ENCODE measurements at places on chromosomes 1 and 21.
A peak's percentile ranks its signal among the peaks of the same experiment; 100 is the strongest.

DNA sequence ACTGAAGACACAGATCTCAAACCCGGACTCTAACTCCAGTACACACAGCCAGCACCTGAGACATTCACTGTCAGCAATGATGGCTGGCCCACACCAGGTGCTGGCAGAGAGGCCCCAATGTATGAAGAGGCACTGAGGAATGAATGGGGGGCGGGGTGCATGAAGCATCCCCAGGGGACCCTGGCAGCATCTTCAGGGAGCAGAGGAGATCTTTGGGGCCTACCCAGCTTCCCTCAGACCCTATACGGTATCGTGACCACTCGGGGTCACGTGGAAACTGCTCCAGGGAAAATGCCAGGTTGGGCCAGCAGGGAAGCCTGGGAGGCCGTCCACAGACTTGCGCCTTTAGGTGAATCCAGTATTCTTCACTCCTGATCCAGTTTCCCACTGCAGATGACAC lies 84.3 kb downstream of the NPHP4 start:
- no peak for DNase-seq

GRCh38 chr1:237005674-237006073 lies 1.4 kb upstream of the MT1HL1 start:
- DNase-seq, result no peak

DNA sequence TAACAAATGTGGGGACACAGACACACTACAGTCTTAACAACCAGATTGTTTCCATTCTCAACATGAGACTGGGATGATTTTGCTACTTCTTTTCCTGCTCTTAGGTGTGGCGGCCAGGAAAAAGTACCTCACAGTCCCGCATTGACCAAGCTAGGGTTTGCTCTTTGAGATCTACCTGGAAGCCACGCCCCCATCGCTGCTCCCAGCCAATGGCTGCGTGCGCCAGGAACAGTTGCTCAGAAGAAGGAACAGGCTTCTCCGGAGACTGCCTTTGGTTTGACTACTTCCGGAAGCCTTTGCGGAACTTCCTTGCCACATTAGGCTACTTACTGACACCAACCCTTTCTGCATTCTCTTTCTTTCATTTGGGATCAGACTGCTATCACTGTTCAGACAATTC lies 44.2 kb upstream of the PLD5 start:
- no peak for DNase-seq

- no peak for DNase-seq
These were observed 13.7 kb downstream of the RHEX start for GRCh38 chr1:206066479-206067171.

GRCh38 chr1:40862008-40862863 lies at the start of gene CITED4:
Gene CITED4, minus strand, starts transcription at chr1:40862363. Its CDS starts 236 bp downstream, at chr1:40862127.
- DNase-seq, result peak; percentile 48

DNA sequence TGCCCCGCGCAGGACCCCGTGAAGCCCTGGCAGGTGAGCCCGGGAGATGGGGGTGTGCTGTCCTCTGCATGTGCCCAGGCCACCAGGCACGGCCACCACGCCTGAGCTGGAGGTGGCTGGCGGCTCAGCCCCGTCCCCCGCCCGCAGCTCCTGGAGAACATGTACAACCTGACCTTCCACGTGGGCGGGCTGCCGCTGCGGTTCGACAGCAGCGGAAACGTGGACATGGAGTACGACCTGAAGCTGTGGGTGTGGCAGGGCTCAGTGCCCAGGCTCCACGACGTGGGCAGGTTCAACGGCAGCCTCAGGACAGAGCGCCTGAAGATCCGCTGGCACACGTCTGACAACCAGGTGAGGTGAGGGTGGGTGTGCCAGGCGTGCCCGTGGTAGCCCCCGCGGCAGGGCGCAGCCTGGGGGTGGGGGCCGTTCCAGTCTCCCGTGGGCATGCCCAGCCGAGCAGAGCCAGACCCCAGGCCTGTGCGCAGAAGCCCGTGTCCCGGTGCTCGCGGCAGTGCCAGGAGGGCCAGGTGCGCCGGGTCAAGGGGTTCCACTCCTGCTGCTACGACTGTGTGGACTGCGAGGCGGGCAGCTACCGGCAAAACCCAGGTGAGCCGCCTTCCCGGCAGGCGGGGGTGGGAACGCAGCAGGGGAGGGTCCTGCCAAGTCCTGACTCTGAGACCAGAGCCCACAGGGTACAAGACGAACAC lies 1.8 kb downstream of the TAS1R3 start:
- DNase-seq, result no peak

DNA sequence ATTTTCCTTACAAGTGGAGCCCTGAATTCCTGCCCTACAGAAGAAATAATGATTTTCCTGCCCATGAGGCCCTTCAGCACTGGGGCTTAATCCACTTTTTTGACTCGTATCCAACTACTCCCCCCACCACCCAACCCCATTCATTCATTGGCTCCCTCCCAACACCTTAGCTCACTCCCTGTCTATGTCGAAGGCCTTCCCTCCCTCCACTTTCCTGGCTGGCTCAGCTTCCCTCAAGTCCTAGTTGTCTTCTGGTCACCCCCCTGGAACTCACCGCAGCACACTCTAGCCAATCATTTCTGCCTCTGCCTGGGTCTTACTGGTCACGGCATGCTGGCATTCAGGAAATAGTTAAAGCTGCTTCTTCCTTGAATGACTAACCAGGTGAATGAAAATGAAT lies 118.9 kb downstream of the PGBD5 start:
- no peak for DNase-seq

DNA sequence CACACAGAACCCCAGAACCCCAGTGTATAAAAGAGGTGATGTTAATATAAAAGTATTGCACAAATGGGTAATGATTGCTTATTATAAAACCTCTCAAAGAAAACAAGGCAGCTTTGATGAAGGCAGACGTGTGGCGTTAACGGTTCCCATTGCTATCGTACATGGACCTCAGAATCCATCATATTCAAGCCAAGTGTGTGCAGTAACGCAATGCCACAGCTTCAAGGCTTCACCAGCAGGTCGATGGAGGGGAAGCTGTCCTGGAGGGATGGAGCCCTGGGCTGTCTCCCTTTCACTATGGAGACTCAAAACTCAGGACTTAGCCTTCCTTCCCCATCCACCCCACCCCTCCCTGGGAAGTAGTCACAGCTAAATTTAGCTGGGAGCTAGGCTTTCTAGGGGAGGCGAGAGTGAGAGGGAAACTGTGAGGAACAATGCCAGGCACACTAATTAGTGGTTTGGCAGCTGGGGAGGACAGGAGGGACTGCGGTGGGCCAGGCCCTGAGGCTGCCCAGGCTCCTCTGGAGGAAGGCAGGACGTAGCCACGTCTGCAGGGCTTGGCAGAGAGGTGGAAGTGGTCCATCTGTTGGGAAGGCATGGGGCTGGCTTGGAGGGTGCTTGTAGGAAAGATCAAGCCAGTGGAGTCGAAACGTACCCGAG lies 121.2 kb downstream of the HMGB4 start:
- no peak for DNase-seq
